Cardiac fibroblast (primary cell): ENCODE measurements at places on chromosomes 16 and 17.

DNA sequence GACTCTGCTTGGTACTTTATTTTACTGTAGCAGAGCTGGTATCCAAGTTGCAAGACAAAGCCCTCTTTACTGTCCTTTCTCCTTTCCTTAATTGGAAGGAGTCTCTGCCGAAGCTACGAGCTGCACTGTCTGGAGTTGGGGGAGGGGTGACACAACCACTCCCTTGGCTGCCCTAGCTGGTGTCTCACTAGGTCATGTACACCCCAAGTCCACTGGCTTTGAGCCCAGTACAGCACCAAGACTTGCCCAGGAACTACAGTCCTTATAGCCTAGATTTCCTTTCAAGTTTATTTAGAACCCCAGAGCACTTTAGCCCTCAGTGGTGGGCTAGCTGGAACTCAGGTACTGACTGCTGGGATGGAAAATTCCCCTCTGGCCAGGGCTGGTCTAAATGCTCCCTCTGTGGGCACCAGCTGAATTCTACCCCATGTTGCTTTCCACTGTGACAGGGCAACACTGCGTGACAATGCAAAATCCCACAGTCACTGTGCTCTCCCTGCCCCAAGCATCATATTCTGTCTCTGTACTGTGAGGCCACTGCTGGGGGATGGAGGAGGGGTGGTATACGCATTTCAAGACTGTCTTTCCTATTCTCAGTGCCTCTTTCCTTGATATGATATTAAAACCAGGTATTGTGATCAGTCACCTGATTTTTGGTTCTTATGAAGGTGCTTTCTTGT, 18.4 kb downstream of the EFCAB5 start:
- DNase-seq, result no peak

GRCh38 chr17:40340880-40341807, 23.4 kb downstream of the GJD3 start:
- peak; percentile 81 for DNase-seq

DNA sequence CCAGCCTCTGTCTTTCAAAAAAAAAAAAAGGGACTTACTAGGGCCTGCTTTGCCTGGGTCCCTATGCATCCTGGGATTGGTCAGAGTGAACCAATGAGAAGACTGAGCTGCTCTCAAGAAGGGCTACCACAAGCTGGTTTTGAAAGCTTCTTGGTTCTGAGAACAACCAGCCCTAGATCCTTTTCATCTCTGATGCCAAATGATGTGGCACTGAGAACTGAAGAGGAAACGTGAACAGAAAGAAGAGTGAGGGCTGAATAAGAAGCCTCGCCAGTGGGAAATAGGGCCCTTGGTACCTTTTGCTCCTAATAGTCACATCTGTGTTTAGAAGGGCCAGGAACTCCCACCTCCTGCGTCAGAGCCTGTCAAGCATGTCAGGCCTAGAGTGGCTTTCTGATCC, 10.7 kb downstream of the TACO1 start:
- DNase-seq, result no peak

GRCh38 chr16:54576785-54577184, 290.2 kb upstream of the IRX3 start:
- no peak for DNase-seq

DNA sequence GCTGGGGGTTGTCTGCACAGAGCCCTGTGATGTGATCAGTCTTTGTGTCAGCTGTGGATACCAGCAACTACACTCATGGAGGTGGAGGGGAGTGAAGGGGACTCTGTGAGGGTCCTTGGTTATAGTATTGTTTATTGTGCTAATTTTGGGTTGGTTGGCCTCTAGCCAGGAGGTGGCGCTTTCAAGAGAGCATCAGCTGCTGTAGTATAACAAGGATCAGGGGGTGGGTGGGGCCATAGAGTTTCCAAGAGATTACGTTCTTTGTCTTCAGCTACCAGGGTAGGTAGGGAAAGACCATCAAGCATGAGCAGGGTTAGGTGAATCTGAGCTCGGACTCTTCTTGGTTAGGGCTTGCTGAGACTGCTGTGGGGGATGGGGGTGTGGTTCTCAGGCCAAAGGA, 97.1 kb upstream of the HS3ST3A1 start:
- no peak for DNase-seq

DNA sequence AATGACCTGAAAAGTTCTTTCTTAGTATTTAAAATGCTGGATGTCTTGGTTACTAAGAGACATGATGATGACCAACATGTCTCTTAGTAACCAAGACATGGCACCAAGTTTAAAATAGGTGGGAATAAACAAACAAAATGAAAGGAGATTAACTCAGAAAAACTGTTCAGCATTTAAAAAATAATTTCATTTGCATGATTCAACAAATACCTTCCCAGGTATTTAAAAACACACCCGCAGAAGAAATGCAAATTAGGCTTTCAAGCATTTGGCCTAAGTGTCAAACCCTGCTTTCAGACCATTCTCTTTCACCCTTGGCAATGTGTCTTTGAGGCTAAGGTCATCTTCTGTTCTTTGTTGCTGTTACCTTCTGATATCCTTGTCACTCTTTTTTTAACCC, 91.4 kb upstream of the CORO6 start:
- DNase-seq, result no peak

GRCh38 chr16:88920618-88921590, 54.4 kb upstream of the PABPN1L start:
- DNase-seq, result peak; percentile 77

- no peak for DNase-seq
Measured at GRCh38 chr16:25184771-25185170, 32.0 kb upstream of the AQP8 start.

DNA sequence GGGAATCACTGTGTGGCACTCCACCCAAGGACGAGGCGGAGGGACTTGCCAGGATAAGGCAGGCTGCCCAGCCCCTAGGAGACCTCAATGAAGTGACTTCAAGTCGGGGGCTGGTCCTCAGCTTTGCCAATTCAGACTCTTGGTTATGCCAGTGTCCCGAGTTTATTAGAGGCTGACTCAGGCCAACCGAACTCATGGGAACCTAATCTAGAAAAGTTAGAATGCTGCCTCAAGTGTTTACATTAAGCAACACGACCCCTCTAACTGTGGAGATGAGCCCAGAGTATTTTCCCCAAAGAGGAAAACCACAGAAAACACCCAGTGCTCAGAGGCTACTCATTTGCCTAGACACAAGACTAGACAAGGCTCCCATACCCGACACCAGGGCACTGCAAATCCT, 1.1 kb upstream of the TEKT3 start:
- DNase-seq, result no peak

DNA sequence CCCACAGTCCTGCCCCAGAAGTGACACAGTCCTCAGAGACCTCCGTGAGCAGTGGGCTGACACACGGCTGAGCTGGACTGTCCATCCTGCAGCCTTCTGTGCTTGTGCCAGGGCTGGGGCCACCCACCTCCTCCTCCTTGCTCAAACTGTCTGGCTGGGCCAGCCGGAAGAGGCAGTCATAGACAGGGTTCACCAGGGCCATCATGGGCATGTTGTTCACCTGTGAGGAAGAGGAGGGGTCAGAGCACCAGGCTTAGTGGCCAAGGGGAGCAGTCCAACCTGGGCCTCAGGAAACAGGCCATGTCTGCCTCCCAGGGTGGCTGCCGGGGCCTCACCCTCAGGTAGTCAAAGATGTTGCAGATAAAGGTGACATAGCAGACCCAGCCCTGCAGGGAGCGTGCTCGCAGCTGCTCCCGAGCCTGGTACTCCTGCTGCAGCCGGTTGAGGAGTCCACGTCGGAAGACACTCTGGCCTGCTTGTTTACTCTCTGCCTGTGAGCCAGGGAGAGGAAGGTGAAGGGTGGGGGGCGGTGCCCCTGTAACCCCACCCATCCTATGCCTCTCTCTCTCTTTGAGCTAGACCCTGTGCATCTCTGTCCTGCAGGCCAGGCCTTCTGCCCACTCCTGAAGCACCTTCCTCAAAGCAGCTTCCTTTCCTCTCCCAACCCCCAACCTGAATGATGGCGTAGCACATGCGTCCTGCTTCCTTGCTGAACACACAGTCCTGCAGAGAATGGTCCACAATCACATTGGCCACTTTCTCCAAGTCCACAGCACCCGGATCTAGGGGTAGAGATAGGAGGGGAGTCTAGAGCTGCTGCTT, 3.4 kb downstream of the MIF4GD start:
- no peak for DNase-seq

DNA sequence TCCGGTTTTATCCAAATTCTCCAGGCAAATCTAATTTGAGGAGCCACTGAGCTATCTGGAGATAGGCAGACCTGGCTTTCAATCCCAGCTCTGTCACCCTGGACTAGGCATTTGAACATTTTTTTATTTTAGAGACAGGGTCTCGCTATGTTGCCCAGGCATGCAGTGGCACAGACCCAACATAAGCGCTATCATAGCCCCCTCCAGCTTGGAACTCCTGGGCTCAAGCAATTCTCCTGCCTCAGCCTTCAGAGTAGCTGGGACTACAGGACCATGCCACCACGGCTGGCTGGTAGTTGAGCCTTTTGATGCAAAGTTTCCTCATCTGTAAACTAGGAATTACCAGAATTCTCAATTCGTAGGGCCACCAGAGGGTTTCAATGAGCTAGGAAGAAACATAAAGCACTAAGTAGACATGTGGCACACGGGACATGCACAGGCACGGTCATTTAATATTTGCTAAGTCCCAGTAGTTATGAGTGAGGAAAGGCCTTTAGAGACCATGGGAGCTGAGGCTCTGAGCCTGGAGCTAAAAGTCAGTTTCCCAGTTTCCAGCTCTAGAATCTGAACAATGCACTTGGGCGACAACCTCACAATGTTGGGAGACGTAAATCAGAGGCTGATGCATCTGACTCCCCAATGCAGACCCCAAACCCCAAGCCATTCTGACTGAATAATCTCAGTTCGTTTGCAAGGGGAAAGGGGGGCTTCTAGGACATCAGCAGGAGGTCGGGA, 1.1 kb downstream of the ELOB start:
- DNase-seq, result no peak

GRCh38 chr17:57062865-57063264, 22.2 kb upstream of the AKAP1 start:
- no peak for DNase-seq

DNA sequence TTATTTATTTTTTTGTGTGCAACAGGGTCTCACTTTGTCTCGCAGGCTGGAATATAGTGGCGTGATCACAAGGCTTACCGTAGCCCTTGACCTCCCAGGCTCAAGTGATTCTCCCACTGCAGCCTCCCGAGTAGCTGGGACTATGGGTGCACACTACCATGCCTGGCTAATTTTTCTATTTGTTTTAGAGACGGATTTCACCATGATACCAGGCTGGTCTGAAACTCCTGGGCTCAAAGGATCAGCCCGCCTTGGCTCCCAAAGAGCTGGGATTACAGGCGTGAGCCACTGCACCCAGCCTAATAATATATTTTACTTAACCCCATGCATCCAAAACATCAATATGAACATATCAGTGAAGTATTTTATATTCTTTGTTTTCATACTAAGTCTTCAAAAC, 2.0 kb downstream of the CCDC200 start:
- no peak for DNase-seq

DNA sequence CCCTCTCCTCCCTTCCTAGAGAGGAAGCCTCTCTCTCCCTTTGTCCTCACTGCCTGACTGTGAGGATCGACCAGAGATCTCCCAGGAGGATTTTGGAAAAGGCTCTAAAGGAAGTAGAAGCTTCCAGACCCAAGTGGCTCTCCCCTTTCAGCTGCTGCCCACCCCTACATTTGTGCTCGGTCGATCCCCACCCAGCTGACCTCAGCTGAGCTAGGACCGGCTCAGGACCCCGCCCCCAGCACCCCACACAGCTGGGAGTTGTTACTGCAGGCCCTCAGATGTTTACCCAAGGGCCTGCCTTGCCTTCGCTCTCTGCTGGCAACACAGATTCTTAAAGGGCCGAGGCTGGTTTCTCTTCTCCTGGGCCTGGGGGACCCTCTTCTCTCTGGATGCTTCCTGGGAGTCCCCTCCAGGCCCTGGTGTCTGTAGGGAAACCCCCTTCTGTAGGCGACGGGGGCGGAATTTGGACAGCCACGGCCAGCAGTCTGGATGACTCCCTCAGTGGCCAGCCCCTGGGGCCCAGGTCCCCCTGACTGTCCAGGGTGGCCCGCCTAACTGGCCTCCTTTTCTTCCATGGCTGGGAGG, 26.9 kb upstream of the TIMP2 start:
- DNase-seq, result peak; percentile 37

GRCh38 chr17:73548620-73549311, 95.5 kb downstream of the SDK2 start:
- no peak for DNase-seq

DNA sequence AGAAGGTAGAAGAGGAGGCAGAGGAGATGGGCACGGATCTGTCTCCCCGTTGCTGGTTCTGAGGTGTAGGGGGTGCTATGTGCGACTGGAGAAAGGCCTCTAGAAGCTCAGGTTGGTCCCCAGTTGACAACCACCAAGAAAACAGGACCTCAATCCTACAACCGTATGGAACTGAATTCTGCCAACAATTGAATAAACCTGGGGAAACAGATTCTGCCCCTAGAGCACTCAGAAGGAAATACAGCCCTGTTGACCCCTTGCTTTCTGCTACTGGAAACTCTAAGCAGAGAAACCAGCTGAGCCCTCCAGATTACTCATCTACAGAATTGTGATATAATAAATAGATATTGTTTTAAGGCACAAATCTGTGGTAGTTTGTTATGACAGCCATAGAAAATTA, 313.0 kb upstream of the GOT2 start:
- DNase-seq, result no peak

GRCh38 chr16:51231702-51232101, 80.6 kb upstream of the SALL1 start:
- no peak for DNase-seq

- DNase-seq, result no peak
Measured at GRCh38 chr16:29876594-29877249, 13.7 kb upstream of the CDIPT start.

- no peak for DNase-seq
Measured at GRCh38 chr16:48356633-48357376, 28.4 kb downstream of the SIAH1 start.

GRCh38 chr17:49523706-49524472, 28.8 kb downstream of the NGFR start:
- DNase-seq, result no peak

DNA sequence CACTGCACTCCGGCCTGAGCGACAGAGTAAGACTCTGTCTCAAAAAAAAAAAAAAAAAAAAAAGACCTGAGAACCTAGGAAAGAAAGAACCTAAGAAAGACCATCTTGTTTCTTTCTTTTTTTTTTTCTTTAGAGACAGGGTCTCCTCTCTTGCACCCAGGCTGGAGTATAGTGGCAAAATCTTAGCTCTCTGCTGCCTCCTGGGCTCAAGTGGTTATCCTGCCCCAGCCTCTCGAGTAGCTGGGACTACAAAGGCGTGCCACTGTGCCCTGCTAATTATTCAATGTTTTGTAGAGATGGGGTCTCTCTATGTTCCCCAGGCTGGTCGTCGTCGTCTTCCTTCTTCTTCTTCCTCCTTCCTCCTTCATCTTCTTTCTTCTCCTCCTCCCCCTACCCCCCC, 7.8 kb upstream of the BIRC5 start:
- no peak for DNase-seq
